Activated T-cell treated with anti-CD3 and anti-CD28 coated beads, Interleukin-2, amount 50 U/mL, for 72 hours (primary cell): ENCODE measurements at places on chromosomes 11 and 22. TPM values are rescaled to one million over a fixed set of nuclear protein-coding genes. Genes with fewer than 3 reads are reported as not detected.
A peak's percentile ranks its signal among the peaks of the same experiment; 100 is the strongest.

GRCh38 chr22:20296598-20296997, 23.3 kb downstream of the DGCR6L start:
- no peak for DNase-seq

DNA sequence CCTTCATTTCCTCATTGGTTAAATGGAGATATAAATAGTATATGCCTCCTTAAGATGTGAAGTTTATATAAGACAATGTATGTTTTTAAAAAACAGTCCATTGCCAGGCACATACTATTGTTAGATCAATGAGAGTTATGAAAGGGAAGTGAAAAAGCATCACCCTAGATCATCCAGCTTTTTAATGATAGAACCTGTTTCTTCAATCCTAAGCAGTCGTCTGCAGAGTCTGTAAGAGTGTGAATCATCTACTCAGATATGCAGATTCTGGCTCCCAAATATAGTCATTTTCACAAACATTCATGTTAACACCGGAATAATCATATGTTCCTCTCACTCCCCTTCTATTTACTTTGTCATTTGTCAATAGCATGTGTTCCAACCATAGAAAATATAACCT, 65.3 kb upstream of the SLN start:
- DNase-seq: no peak

DNA sequence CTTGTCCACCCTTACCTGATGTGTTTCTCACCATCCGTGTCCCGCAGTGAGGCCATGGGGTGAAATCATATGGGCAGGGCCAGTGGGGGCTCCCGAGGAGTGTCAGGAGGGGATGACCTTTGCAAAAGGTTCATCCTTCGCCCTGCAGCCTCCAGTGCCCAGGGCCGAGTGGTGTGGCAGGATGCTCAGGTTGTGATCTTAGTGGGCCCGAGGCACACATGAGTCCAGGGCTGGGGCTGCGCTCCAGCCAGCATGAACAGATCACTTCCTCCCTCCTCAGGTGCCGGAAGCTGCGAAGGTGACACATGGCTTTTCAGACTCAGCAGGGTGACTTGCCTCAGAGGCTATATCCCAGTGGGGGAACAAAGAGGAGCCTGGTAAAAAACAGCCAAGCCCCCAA, 2.8 kb upstream of the FKBP2 start:
- no peak for DNase-seq

DNA sequence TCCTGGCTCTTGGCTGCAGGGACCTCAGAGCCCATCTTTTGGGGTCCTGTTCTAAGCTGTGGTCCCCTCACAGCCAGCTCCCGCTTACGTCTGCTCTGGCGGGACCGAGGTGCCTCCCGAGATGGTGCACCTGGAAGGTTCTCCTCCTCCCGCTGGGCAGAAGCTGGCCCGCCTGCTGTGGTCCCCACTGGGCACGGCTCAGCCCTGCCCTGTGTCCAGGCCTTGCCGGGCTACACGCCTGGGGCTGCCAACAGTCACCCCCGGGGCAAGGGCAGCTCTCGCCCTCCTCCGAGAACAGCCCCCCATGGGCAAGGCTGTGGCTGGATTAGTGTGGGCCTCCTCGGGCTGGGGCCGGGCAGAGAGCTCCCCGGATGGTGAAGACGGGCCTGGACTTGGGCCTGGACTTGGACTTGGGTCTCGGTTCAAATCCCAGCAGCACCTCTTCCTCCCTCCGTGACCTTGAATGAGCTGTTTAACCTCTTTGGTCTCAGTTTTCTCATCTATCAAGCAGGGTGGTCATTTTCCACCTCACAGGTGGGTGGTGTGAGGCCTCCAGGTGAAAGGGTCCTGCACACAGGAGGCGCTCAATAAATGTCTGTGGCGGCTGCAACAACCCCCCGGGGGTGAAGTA, 998 bp downstream of the BAIAP2L2 start:
- no peak for DNase-seq

- DNase-seq: no peak
These were observed 17.8 kb downstream of the PRRG4 start for GRCh38 chr11:32847511-32847910.

- no peak for DNase-seq
These were observed 846.2 kb upstream of the API5 start for GRCh38 chr11:42465623-42466022.

DNA sequence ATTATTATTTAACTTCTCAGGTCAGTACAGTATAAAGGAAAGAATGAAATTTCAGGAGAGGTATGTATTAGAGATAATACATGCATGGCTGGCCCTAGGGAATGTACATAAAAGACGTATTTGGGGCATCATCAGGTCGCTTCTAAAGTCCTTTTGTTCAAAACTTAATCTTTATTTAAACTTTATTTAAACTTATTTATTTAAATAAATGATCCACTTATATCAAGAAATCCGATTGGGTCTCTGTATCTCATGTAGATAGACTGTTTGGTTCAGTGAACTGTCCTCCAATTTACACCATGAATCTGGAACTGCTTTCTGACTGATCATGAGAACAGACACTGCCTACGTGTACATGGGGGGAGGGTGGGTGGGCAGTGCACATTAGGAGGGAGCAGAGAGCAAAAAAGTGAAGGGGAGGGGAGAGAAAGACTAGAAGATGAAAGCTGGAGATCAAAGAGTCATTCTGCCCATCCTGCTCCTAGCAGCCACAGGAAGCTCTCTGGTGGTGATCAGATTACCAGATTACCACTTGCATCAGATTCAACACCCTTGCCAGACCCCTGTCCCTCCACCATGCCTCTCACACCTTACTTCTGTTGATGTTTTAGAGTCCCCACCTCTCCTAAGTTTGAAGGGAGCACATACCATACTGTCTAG, 92.1 kb upstream of the MTMR2 start:
- peak; percentile 31 for DNase-seq

DNA sequence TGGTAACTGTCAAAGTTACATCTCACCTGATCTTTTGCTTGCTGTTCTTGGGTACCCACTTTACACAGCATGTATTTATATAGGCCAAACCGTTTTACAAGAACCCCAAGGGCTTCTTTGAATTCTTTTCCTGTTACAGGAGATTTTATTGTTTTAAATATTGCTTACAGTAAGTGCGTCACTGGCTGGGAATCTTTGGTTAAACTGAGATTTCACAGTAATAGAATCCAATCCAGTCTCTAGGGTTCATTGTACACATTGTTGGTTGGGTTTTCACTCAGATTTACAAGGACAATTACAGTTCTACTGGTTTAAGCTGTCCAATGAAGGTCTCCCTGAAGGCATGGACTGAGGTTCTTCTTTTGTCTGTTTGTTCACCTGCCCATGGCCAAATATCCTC, 171.7 kb downstream of the INSC start:
- no peak for DNase-seq

GRCh38 chr11:32333320-32333991, 101.9 kb downstream of the WT1 start:
- peak; percentile 52 for DNase-seq

GRCh38 chr11:125357551-125357950, 138.5 kb downstream of the FEZ1 start:
- no peak for DNase-seq

DNA sequence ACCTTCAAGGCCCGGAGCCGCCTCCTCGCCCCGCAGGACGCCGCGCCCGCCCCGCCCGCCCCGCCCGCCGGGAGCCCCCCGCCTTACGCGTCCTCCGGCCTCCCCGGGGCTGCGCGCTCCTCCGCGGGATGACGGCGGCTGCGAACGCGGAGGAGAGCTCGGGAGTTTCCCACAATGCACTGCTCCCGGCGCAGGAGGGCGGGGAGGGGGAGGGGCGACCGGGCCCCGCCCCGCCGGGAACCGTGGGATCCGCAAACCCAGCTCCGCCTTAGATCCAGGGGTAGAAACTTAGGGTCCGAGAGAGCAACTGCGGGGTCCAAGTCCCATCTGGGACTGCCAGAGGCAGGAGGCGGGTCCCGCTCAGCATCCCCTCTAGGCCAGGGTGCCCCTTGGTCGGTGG, at the start of gene CEND1:
Gene CEND1 (minus strand): TSS at position 148 of the 400 bp plus-strand sequence. CDS start 1,514 bp downstream, outside the sequence.
- peak; percentile 52 for DNase-seq

- no peak for DNase-seq
These were observed 96.4 kb upstream of the AMOTL1 start for GRCh38 chr11:94671553-94672366.

DNA sequence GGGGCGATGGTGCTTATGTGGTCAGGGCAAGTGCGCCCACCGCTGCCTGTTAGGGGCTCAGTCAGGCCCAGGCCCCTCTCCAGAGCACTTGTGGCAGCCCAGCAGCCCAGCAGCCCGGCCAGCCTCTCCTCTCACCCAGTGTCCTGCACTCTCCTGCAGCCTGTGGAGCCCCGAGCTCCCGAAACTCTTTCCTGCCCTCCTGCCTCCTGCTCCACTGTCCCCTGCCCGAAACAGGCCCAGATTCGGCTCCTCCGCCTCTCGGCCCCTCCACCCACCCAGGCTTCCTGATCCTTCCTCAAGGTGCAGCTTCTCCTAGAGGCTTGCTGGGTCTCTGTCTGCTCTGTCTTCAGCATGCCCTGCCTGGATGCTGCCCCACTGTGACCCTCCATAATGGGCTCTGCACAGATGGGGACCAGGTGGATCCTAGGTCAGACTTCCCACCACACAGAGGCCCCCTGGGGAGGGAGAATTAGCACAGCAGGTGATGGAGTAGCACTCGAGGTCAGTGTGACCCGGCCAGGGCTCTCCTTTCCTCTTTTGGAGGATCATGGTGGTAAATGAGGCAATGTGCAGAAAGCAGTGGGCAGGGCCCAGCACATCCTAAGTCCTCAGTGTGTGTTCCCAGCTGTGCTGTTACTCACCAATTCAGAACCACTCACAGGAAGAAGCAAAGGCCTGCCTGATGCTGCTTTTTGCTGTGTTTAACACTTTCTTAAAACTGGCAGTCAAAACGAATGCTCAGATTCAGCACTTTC, 18.6 kb upstream of the NAP1L4 start:
- DNase-seq: peak; percentile 34

DNA sequence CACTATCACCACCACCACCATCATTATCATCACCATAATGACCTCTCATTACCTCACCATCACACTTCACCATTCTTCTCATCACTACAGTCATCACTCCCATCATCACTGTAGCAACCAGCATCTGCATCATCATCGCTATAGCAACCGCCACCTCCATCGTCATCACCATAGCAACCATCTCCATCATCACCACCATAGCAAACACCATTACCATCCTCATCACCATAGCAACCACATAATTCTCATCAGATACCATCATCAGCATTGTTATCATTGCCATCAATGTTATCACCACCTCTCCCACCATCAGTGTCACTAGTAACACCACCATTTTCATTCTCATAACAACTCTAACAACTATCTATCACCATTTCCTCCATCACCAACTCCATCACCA, 23.1 kb upstream of the CD82 start:
- no peak for DNase-seq

GRCh38 chr11:7585816-7586215, 72.0 kb downstream of the PPFIBP2 start:
- DNase-seq: no peak

DNA sequence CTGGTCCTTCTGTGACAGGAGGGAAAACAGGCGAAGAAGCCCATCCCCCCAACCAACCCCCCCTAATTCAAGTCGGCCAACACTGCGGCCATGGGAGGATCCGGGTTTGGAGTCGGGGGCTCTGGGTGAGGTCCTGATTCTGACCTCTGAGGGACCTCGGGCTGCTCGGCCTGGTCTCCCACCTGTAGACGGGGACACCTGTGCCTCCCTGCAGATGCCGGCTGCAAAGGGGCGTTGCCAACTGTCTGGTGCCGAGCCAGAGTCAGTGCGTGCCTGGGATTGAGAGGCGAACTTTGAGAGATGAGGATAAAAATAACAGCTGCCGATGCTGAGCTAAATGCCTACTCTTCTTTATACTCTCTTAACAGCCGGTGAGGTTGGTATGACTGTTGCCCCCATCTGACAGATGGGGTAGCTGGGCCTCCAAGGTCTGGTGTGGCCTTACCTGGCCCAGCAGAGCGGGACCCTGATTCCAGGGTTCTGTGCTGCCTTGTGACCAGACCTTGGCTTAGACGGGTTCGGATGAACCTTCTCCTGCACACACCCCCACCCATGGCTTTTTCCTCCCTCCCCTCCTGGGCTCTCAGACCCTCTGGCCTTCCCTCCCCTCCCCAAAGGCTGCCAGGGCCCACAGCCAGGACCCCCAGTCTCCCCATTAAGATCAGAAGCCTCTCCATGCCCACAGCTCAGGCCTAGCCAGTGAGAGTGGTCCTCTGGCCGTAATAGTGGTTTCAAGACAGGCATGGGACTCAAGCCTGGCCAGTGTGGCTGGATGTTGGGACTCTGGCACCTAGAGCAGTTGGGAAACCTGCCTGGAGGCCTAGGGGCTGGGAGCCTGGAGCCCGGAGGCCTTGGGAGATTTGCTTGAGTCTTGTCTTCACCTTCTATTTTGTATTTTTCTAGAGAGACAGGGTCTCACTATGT, 41.7 kb downstream of the KCNJ4 start:
- no peak for DNase-seq

DNA sequence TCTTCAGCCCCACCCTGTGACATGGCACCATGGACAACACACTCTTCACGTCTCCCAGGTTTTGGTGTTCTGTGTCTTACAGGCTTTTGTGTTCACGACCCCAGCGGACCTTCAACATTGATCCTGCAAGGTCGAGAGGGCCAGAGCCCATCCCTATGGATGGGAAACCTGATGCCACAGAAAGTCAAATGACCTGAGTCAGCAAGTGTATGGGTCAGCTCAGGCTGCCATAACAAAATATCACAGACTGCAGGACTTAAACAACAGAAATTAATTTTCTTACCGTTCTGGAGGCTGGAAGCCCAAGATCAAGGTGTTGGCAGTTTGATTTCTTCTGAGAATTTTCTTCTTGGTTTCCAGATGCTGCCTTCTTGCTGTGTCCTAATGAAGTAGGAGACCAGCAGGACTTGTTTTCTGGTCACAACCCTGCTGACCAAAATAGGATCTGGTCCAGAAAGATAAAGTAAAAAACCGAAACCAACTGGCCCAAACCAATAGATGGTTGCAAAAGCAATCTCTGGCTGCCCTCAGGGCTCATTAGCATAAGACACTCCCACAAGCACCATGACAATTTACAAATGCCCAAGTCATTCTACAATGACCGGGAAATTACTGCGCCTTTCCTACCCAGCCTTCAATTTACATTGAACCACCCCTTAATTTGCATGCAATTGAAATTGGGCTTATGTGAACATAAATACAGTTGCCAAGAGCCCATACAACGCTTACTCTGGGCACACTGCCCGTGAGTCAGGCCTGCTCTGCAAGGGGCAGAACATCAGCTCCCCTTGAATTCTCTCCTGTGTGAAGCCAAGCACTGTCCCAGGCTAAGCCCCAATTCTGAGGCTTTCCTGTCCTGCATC, 113.9 kb downstream of the RPS6KA4 start:
- no peak for DNase-seq

Gene TBC1D10A
- total RNA-seq: 30.0 TPM

Gene MAJIN
- 2.7 TPM for total RNA-seq

Gene PTPRCAP
- total RNA-seq: 94.5 TPM

Gene PTH
- not detected for total RNA-seq

Gene BTBD18
- total RNA-seq: not detected

Gene C11orf91
- total RNA-seq: not detected

Gene IFITM1
- total RNA-seq: 384 TPM

Gene ARFGAP3
- 46.3 TPM for total RNA-seq

Gene ABTB2
- total RNA-seq: 2.2 TPM

Gene FAR1
- total RNA-seq: 53.4 TPM

Gene OR5B21
- 0.35 TPM for total RNA-seq
